ENCODE measurements at places on chromosomes 1 and 21.

DNA sequence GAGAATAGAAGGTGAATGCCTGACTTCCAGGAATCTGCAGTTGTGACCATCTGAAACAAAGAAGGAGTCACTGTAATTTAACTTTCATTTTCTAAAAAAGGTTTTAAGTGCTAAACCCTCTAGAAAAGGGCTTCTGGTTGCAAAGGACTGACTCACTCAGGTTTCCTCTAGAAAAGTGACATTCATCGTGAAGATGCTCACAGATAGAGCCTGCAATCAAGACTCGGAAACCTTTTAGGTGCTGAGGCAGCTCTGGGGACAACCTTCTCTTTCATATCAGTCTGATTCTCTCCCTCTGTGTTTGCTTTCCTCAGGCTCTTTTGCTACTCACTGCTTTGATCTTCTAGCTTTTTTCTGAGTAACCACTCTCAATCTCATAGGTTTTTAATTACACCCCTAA, 8.2 kb downstream of the BCL9 start:
- DNase-seq, result no peak

- DNase-seq, result no peak
Measured at GRCh38 chr1:32933742-32934322, 30.8 kb downstream of the RNF19B start.

DNA sequence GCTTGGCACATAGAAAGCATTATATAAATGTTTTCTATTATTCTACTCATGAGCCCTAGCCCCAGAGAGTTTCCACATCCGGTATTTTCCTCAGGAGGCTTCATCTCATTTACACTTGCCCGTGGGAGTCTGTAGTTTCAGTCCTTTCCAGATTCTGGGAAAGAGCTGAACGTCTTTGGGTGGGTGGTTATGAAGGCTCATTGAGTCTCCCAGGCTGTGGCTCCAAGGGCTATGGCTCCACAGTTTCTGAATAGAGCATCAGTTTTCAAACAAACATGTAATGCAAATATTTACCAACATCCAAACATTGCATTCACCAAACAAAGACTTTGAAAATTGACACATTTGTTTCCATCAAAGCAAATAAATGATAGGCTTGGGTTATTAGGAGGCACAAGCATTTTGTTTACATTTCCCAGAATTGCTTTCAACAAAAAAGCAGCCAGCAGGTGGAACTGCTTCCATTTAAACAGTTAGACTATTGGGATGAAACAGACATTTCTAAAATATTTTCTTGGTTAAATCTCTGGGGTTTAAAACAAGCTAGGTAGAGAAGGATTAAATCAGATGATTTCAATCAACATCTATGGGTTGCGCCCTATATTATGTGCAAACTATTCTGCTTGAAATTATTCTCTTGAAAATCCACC, 1.3 kb upstream of the LEMD1 start:
- DNase-seq, result no peak

DNA sequence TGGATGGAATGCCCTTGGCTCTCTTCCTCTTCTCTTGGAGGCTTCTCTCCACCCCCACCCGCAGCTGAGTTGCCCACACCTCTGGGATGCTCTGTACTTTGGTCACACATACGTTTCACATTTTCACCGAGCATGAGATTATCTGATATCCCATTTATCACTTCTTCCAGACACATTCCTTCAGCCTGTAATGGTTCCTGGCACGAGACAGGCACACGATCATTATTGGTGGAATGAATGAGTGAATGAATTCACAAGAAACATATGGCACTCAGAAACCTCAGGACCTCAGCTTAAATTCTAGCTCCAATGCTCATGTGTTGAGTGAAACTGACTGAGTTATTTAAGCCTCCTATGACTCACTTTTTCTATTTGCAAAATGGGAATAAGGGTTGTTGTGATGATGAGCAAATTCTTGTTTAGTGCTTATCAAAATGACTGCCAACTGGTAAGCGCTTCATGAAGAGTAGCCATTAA, 242.7 kb upstream of the JUN start:
- no peak for DNase-seq

GRCh38 chr1:244162786-244163530, 111.9 kb downstream of the ZBTB18 start:
- DNase-seq, result no peak
